ENCODE measurements at places on chromosomes 4 and X. TPM values are rescaled to one million over a fixed set of nuclear protein-coding genes. Genes with fewer than 3 reads are reported as not detected.

KLF8 gene
- total RNA-seq, result 9.4 TPM

HAND2 gene
- total RNA-seq, result not detected

- no peaks in the 10 kb centered on the region for H3K36me3 ChIP-seq
- H3K4me1 ChIP-seq, result peaks cover 9% of the 10 kb centered on the region
- DNase-seq, result no peak
These were observed 149.6 kb upstream of the MID1 start for GRCh38 chrX:10769696-10770619.

- H3K36me3 ChIP-seq, result no peaks in the 10 kb centered on the region
- no peaks in the 10 kb centered on the region for H3K27me3 ChIP-seq
- DNase-seq, result no peak
- H3K4me3 ChIP-seq, result no peak overlapping the region
These were observed 31.9 kb downstream of the SETD7 start for GRCh38 chr4:139524062-139524631.

DNA sequence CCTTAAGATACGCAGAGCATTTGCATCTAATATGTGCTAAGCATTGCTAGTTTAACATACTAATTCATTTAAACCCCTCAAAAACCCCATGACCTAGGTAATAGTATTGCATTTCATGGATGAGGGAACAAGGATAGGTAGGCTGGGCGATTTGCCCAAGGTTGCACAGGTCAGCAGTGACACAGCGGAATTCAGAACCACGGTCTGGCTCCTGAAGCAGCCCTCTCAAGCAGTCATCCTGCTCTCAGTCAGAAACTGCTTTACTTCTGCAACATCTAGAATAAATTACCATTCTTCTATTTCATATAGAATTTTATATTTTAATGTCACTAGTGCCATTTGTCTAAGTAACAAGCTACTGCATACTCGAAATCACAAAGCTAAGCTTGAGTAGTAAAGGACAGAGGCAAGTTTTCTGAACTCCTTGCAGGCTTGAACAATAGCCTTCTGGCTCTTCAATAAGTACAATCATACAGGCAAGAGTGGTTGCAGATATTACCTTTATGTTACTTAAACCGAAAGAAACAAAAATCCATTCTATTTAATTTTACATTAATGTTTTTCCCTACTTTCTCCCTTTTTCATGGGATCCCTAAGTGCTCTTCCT lies 555 bp upstream of the SPP1 start:
- peak overlapping the region; percentile 30 for H3K27ac ChIP-seq
- no peaks in the 10 kb centered on the region for H3K36me3 ChIP-seq
- peaks cover 8% of the 10 kb centered on the region for H3K4me1 ChIP-seq
- DNase-seq, result no peak
- H3K27me3 ChIP-seq, result no peaks in the 10 kb centered on the region

GRCh38 chr4:87133183-87133582 lies 87.2 kb downstream of the KLHL8 start:
- no peak overlapping the region for H3K4me3 ChIP-seq
- peaks cover 2% of the 10 kb centered on the region for H3K27me3 ChIP-seq
- DNase-seq, result no peak
- peaks cover 10% of the 10 kb centered on the region for H3K36me3 ChIP-seq
- peaks cover 10% of the 10 kb centered on the region for H3K4me1 ChIP-seq

GRCh38 chrX:11446336-11446735 lies 153.1 kb downstream of the AMELX start:
- H3K36me3 ChIP-seq, result no peaks in the 10 kb centered on the region
- DNase-seq, result no peak
- no peaks in the 10 kb centered on the region for H3K4me1 ChIP-seq
- no peaks in the 10 kb centered on the region for H3K27me3 ChIP-seq

- H3K27me3 ChIP-seq, result peaks cover 4% of the 10 kb centered on the region
- DNase-seq, result no peak
- no peak overlapping the region for H3K27ac ChIP-seq
- H3K36me3 ChIP-seq, result no peaks in the 10 kb centered on the region
These were observed 43.2 kb downstream of the ZBTB49 start for GRCh38 chr4:4333265-4333706.

DNA sequence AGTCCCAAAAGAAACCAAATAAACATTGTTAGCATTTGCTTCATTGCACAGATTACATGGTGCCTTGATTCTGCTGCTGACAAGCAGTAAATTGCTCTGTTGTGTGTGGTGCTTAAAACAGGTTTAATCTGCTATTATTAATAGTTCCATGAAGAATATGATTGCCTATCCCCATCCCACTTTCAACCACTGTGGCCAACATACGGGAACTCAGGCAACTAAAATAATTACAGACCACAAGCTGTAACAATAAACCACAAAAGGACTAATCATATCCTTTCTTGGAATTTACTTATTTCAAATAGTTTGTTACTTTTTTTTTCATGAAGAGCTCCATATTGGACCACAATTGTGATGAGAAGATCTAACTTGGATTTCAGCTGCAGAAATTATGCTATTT lies 131.5 kb downstream of the PACRGL start:
- H3K4me1 ChIP-seq, result no peaks in the 10 kb centered on the region
- no peaks in the 10 kb centered on the region for H3K27me3 ChIP-seq
- no peak overlapping the region for H3K27ac ChIP-seq
- H3K4me3 ChIP-seq, result no peak overlapping the region
- DNase-seq, result no peak

DNA sequence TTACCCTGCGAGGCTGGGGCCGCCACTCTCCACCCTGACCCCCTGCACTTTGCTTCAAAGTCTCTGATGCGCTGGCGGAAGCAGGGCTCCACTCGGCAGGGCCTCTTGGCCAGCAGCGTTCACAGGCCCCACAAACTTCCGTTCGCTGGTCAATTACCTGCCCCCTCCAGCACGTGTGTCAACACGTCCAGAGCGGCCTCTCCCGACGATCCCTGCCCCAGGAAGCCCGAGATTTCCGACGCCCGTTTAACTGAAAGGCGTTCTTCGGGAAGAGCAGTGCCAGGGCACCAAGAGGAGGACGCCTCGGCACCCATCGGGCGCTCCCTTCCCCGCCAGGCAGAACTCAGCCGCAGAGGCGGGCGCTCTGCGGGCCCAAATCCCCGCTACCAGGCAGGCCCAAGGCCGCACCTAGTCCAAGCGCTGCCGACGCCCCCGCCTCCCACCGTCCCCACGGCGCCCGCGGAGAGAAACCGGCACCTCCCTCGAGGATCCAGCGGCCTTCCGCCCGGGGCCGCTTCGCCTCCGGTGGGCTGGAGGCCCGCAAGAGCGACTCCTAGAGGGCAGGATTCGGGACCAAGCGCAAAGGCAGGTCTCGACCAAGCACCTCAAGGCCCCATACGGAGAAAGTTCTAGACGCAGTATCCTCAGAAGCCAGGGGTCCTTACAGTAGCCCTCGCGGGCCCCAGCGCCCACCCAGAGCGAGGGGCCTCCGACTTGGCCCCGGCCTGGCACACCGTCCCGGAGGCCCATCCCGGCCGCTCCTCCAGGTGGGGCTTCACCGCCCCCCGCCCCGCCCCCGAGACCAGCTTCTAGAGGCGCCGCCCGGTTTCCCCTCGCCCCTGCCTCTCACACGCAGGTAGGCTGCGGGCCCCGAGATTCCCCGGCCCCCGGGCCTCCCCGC lies 586 bp downstream of the BCAP31 start:
- no peaks in the 10 kb centered on the region for H3K36me3 ChIP-seq
- peaks cover 10% of the 10 kb centered on the region for H3K4me1 ChIP-seq
- peak overlapping the region; percentile 88 for H3K4me3 ChIP-seq
- peak; percentile 53 for DNase-seq
- H3K27ac ChIP-seq, result peak overlapping the region; percentile 70

All from glutamatergic neuron (in vitro differentiated cells).